ENCODE measurements at places on chromosomes 6 and 20.

GRCh38 chr6:13354331-13355042 lies 26.1 kb upstream of the TBC1D7 start:
- no peak for DNase-seq

DNA sequence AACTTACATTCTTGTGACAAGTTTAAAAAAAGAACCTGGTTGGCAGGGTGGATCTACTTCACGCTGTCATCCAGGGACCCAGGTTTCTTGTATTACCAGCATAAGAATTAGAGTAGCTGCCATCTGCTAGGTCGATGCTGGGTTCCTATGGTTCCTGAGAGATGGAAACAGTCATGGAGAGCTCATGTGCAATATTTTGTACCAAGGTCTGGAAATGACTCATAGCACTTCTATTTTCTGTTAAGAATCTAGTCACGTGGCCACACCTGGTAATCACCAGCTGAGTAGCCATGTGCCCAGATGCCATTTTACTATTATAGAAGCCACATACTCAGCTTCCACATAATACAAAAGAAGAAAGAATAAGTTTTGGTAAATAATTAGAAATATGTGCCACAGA lies 171.3 kb downstream of the CD83 start:
- DNase-seq: no peak

- DNase-seq: peak; percentile 22
Observed at GRCh38 chr6:127690092-127690491, 113.1 kb downstream of the C6orf58 start.

- peak; percentile 89 for DNase-seq
Observed at GRCh38 chr6:44667226-44667625, 279.7 kb downstream of the CDC5L start.

- DNase-seq: no peak
Observed at GRCh38 chr20:41168281-41169161, 31.2 kb downstream of the PLCG1 start.

- no peak for DNase-seq
Observed at GRCh38 chr6:39453956-39454524, 131.5 kb upstream of the KCNK16 start.

DNA sequence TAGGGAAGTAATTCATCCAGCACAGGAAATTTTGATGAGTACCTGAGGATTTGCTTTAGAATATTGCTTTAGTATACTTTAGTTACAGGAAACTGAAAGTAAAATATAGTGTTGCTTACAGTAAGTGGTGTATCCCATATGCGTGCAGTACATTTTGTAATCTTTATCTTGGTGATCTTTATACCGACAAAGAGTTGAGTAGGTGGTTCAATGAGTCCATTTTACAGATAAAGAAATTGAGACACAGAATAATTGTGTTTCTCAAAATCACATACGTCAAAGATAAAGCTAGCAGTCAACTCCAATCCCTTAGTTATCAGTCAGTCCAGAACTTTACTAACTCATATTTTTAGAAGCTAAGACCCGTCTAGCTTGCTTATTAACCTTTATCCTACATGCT lies 65.8 kb upstream of the E2F3 start:
- DNase-seq: no peak

DNA sequence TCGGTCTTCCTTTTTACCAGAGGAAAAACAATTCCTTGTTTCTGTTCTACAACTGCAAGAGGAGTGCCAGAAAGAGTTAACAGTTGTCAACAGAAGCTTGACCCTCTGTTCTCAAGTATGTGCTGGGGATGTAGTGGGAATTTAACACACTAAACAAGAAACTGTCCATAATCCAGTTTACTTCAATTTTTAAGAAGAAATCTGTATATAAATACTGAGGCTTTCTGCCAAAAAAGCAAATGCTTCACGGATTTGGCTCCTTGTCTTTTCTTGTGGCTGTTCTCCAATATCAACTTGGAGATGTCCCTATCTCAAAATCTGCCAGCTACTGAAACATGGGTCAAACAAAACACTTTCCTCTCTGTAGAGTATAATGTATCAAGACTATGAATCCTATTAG lies 26.8 kb downstream of the REV3L start:
- no peak for DNase-seq

GRCh38 chr6:151481786-151482185 lies 12.0 kb upstream of the CCDC170 start:
- DNase-seq: no peak

DNA sequence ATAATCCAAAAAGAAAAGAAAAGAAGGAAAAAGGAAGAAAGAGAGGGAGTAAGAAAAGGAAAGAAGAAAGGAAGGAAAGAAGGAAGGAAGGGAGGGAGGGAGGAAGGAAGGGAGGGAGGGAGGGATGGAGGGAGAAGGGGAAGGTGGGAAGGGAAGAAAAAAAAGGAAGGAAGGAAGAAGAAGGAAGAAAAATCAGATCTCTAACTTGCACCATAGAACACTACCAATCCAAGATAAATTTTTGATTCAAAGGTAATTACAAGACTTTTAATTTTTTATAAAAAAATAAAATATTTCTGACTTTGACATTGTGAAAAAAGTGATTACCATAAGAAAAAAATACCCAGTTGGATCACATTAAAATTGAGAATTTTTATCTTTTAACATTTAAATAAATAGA lies 70.5 kb upstream of the NKAIN2 start:
- DNase-seq: no peak

- no peak for DNase-seq
Observed at GRCh38 chr6:41963371-41963770, 21.8 kb upstream of the CCND3 start.

DNA sequence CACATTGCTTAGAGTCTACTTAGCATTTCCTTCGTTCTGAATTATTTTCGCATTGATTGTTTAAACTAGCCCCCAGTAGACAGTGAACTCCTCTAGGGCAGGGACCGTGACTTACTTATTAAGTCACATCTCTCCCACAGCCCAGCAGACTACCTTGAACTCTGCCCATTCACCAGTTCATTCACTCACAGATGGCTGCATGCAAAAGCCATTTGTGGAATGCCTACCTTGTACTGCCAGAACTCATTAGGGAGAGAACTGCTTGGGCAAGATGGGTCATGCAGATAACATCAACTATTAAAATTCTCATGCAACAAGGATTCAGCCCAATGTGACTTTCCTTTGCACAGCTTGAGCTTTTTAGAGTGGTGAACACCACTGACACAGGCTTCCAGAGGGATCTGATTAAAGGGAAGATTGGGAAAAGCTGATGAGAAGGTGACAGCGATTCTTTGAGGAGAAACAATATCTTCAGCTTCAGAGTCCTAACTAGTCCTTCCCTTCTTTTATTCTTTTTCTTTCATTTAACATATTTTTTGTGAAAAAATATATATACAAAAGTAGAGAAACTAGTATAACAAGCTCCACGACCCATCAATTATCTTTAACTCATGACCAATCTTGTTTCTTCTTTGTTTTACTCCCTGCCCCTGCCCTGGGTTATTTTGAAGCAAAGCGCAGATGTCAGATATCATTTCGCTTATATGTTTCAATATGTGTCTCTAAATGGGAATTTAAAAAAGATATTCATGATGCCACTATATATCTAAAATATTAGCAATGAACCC lies 273.9 kb downstream of the CDC5L start:
- DNase-seq: no peak

DNA sequence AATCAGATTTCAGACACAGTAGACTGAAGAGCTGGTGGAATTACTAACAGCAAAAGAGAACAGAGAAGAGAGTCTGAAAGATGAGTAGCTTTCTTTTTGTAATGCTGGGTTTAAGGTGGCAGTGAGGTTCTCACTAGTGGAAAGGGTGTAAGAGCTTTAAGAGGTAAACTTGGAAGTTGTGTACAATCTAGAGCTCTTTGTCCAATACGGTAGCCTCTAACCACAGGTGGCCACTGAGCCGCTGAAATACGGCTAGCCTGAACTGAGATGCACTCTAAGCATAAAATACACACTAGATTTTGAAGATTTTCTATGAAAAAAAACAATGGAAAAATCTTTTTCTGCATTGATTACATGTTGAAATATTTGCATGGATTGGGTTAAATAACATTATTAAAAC lies 4.0 kb downstream of the ELOVL2 start:
- no peak for DNase-seq

- DNase-seq: no peak
Observed at GRCh38 chr6:26561533-26562466, 23.6 kb downstream of the HMGN4 start.

DNA sequence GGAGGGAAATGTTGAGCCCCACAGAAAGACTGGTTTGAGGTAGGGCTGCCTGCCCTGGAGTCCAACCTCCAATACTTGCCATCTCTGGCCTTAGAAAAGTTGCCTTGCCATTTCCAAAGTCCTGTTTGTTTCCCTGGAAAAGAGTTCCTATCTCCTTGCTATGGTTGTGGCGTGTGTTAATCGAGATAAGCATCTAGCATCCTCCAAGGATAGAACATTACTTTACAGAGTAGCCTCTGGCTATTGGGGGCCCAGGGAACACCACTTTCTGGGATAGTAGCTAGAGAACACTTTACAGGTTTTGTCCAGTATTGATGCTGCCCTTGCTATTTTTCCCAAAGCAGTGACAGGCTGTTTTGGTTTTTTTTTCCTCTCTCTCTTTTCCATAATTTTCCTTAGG lies 57.4 kb upstream of the SASH1 start:
- no peak for DNase-seq

GRCh38 chr6:24972311-24972958 lies 36.7 kb upstream of the RIPOR2 start:
- no peak for DNase-seq

GRCh38 chr6:36599791-36600209 lies 5.6 kb downstream of the SRSF3 start:
- peak; percentile 43 for DNase-seq

- DNase-seq: no peak
Observed at GRCh38 chr6:44003345-44004061, 123.7 kb downstream of the MRPL14 start.

DNA sequence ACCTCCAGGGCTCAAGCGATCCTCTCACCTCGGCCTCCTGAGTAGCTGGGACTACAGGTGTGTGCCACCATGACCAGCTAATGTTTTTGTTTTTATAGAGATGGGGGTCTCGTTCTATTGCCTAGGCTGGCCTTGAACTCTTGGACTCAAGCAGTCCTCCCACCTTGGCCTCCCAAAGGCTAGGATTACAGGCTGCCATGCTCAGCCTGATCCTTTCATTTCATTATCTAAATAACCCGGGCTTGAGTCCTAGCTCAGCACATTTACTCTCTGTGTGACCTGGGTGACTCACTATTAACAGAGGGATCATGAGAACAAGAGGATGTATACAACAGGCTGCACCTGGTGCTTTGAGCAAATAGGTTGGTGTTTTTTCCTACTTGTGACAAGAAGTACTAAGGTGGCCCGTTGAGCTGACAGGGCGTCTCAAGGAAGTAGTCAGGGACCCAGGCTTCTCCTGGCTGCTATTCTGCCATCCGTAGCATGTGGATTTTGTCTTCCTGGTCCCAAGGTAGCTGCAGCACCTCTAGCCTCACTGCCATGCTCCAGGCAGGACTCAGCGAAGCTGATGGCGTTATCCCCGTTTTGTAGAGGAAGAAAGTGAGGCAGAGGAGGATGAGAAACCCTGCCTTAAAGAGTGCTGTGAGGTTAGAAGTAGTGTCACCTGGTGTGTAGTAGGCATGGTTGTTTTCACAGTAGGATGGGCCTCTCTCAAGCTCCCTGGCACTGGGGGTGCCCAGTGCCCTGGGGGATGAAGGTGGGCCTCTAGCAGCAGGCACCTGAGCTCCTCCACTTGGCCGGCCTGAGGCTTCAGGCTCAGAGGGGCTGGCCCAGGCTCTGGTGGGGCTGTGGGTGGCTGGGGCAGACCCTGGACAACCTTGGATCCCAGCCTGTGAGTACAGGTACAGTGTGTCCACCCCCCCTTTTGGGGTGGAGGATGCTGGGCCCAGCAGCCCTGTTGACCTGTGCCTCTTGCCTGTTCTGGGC lies 62.4 kb downstream of the ADNP start:
- DNase-seq: no peak

DNA sequence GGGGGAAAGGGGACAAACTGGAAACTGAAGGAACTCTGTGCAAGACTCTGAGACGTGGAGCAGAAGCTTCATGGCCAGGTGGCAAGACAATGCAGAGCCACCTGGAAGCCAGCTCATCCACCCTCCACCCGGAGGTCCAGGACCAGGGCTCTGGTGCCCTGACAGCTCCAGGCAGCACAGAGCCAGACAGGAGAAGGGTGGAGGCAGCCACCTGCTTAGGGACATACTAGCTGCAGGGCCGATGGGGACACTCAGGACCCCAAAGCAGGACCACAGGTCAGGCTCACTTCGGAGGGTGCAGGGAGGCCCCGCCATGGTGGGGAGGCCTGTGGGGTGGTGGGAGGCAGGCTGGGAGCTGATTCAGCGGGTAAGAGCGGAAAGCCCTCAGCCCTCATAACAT lies 19.0 kb upstream of the SLC22A3 start:
- no peak for DNase-seq

DNA sequence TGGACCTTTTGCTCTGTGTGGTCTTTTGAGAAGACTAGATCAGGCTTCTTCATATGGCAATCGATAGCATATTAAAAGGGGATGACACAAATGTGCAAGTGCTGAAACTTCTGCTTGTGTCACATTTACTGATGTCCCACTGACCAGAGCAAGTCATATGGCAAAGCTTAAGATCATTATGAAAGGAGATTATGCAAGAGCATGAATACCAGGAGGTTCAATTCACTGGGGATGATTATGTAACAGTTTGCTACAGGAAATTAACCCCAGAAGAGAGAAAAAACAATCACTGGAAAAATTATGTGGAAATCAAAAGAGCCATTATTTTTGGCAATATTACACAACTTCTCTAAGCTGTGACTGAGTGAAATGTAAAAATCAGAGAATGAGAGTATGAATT lies 13.7 kb upstream of the PRDM13 start:
- no peak for DNase-seq

- no peak for DNase-seq
Observed at GRCh38 chr6:150527100-150527499, 72.6 kb upstream of the PLEKHG1 start.

DNA sequence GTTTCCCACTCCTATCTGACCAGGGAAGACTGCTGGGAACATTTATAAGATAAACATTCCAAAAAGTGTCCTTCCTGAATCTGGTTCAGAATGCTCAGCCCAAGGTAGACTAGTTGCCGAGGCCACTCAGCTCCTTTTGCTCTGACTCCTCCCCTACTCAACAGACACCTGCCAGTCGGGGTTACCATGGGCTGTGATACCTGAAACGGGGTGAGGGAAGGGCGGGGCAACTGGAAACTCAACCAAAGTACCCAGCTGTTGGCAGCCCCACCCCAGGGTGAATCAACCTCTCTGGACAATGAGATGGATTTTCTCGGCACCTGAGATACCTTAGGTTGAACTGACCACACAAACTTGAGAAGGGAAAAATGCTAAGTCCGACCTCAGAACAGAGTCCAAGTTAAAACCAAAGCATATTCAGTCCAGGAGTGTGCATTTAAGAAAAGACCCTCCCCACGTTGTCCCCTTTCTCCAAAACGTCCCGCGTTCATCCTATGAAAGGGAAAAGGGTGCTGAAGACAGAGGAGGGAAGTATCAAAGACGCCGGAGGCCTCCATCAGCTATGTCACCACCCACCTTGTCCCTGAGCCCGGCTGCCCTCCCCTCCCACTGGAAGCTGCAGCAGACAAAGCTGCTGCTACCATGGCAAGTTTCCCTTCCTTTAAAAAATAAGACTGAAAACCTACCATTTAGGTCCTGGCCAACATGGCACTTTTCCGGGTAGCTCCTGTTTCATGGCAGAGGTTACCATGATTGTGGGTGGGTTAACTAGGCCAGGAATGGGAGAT lies 100.1 kb downstream of the SLC23A2 start:
- DNase-seq: no peak
